Left cardiac atrium (tissue), 4 donors: ENCODE measurements at places on chromosomes 16 and 17.

DNA sequence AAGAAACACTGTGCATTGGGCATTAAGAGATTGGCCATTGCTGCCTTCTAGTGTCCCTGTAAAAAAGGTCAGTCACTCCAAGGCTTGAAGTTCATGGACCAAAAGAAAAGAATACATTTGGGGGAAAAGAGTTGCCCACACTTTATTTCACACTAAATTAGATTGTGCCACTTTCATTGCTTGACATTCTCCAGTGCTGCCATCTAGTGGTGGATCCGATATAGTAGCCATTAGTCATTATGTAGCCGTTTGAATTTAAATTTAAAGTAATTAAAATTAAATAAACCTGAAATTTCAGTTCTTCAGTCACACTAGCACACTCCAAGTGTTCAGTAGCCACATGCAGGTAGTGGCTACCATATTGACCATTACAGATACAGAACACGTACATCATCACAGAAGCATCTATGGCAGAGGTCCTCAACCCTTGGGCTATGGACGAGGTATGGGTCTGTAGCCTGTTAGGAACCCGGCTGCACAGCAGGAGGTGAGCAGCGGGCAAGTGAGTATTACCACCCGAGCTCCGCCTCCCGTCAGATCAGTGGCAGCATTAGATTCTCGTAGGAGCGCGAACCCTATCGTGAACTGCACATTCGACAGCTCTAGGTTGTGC lies 21.9 kb upstream of the CDH5 start:
- no peak for DNase-seq

GRCh38 chr16:58032710-58033293 lies 7.2 kb downstream of the MMP15 start:
- DNase-seq = peak; percentile 65

GRCh38 chr17:2485543-2485942 lies 26.1 kb downstream of the METTL16 start:
- no peak for DNase-seq

GRCh38 chr16:79640513-79641360 lies 40.2 kb upstream of the MAF start:
- no peak for DNase-seq

- no peak for DNase-seq
These were observed 6.8 kb upstream of the ACSM1 start for GRCh38 chr16:20704281-20704680.

GRCh38 chr17:70752966-70753467 lies 583.7 kb downstream of the KCNJ2 start:
- no peak for DNase-seq

DNA sequence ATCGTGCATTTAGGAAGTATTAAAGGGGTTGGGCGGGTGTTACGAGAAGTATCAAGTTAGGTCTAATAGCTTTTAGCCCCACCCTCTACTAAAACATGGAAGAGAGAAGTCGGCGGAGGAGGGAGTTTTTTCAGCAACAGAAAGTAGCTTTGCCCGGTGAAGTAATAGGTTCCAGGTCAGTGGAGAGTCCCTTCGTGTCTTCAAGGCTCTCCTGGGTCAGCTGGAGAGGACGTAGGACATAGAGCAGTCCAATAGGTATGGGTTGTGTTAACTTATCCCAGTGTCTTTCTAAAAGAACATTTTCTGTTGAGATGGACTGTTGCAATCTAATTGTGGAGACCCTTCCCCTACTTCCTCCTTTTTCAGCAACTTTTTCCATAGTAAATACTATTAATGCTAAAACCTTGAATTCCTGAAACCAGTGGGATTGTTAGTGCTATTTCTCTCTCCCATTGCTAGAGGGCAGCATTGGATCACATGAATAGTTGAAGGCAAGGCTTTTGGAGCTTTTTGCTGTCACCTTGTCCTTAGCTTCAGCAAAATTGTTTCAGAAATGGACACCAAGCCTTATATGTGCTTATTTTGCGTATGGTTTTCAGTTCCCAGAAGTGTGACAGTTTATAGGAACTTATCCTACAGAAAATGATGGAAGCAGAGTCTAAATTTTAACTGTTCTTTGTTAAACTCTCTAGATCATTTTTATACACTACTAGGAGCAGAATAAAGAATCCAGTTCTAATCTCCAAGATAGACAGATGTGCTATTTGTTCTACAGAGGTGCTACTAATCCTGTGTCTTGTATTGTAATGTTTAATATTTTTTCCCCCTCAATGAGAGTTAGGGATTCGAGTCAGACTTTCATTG lies 38.4 kb downstream of the UTP18 start:
- no peak for DNase-seq

DNA sequence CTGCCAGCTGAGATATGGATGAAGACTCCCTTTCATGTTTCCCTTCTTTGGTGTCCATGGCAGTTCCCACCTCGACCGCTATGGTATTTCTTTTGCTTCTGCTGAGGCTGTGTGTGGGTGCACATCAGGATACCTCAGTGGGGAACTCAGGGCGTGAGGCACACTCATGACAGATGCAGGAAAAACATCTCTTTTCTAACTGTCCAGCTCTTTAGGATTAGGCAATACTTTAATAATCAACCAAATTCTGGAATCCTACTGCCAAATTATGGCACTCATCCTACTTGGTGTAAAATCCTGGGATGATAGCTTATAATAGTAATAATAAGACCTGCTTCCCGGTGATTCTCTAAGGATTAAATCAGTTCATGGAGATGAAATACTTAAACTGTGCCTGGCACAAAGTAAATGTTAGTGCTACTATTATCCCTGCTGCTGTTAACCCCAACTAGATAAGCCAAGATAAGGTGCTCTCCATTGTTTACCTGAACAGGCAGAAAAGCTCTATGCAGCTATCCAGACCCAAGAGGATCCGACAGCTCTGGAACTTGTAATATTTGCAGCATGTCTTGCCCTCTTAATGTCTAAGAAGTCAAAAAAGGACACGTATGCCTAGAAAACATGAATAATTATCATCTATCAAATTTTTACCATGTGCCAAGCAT lies 543.3 kb downstream of the WWOX start:
- DNase-seq = no peak

- DNase-seq = no peak
These were observed 56.5 kb downstream of the CYTH1 start for GRCh38 chr17:78725448-78726021.

- no peak for DNase-seq
These were observed 292.6 kb upstream of the SOX9 start for GRCh38 chr17:71828182-71828596.

DNA sequence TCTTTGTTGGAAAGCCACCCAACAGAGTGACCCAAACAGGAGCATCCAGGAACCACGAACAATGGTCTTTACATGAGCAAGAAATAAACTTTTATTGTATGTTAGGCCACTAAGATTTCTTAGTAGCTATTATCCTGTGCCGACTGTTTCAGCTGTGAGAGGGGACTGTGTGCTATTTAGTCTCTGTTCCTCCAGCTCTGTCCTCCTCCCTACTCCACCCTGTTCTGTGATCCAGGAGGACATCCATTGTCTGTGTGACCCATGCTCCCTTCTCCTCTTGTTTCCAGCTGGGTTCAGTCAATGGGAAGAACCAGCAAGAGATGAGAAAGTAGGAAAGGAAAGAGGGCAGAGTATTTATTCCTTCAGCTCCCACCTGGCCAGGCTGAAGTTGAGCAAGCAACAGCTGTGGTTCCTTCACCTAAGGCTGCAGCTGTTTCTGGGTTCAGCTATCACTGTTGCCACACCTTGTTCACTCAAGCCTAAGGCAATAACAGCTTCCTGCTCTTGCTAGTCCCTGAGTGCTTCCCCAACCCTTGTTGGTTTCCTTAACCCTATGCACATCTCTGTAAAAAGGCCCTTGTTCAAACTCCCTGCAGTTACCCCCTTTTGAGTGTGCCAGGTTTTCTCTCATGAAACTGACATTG lies 14.9 kb upstream of the B4GALNT2 start:
- no peak for DNase-seq

- no peak for DNase-seq
These were observed 74.7 kb upstream of the NKD1 start for GRCh38 chr16:50473356-50473945.

- DNase-seq = no peak
These were observed 538 bp upstream of the FCSK start for GRCh38 chr16:70453892-70454221.

- no peak for DNase-seq
These were observed 295.3 kb upstream of the PMFBP1 start for GRCh38 chr16:72467157-72467759.

DNA sequence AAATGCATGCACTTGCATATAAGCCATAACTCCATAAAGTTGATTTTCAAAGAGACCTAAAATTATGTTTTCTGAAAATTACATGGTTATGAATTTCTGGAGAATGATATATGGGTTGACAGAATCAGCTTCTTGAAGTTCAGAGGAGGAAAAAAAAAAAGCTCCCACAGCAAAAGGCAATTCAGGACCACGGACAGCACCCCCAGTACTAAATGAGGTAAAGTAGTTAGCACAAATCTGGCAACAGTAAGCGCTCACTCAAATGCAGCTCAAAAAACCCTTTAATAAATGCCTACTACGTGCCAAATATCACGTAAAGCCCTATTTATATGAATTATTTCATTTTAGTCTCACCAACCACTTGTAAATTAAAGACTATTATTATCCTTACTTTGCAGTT lies 135.2 kb downstream of the SHISA9 start:
- peak; percentile 41 for DNase-seq

DNA sequence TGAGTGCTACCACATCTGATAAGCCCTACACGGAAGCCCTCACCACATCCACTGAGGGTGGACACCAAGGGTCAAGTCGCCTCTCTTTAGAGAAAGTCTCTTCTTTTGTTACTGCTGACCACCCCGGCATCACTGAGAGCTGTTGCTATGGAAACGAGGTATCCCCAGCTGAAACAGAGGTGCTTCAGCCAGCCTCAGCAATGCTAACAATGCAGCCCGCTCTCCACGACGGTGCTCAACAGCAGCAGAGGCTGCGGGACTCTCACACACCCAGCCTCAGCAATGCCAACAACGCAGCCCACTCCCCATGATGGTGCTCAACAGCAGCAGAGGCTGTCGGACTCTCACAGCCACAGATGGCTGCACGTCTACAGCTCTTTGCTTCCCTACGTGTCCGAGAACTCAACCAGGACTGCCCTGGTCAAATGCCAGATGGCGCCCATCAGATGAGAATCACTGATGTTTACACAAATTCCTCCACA lies 41.4 kb downstream of the VPS53 start:
- no peak for DNase-seq
